ENCODE measurements at places on chromosomes 5 and 9.

- DNase-seq = no peak
These were observed 22.0 kb downstream of the SLC36A1 start for GRCh38 chr5:151469386-151469785.

DNA sequence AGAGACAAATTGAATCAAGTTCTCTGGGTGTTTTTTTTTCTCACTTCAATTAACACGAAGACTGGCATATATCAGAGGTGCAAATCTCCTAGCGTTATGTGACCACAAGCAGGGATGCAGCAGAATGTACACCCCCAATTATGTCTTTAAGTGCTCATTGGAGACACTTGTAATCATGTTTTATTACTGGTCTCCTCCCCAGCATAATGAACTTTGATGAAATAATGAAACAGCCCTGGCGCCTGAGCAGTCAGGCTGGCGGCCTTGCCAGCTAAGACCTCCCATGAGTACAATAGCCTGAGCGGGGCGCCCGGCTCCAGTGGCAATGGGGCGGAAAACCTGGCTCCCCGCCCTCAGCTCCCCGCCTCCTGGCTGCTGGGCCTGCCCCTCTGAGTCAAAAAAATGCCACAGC, 209.4 kb upstream of the MSX2 start:
- no peak for DNase-seq

GRCh38 chr9:13915131-13915530, 398.8 kb downstream of the NFIB start:
- no peak for DNase-seq

GRCh38 chr9:31153250-31153840, 1231.1 kb upstream of the ACO1 start:
- DNase-seq = no peak

GRCh38 chr5:59557572-59557971, 336.0 kb downstream of the PDE4D start:
- DNase-seq = no peak

GRCh38 chr5:1860021-1860610, 22.6 kb downstream of the IRX4 start:
- DNase-seq = no peak

- DNase-seq = no peak
These were observed 31.8 kb upstream of the NANS start for GRCh38 chr9:98024702-98025101.

GRCh38 chr9:127793093-127793708, 7.4 kb downstream of the CDK9 start:
- no peak for DNase-seq

DNA sequence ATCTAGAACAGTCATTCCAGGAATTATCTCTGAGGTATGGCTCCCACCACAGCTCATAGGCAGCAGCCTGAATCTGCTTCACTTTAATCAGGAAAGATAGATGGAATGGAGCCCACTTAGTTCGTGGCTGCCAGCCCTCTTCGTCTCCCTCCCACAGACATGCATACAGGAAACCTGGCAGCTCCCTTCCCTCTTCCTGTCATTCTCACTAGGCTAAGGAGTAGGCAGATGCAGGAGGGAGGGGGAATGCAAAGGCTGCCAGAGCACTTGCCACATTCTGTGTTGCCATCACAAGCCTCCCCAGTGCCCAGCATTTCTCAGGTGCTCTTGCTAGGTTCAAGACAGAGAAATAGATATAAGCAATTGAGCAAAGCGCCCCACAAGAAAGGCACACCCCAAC, 378.9 kb downstream of the ELAVL2 start:
- DNase-seq = no peak

GRCh38 chr5:149411738-149412519, 32.8 kb upstream of the IL17B start:
- DNase-seq = no peak

DNA sequence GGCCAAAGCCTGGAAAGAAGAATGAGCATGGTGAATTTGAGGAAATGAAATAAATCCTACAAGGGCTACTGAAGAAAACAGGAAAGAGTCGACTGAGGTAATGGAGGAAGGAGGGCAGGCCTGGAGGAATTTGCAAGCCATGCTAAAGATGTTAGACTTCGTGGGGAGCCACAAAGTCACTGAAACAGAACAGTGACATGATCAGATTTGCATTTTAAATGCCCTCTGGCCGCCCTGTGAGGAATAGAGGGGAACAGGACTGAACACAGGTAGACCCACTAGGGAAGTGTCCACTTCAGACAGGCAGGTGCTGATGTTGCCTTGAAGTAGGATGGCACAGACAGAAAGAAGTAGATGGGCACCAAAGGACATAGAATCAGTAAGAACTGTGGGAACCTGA, 42.8 kb upstream of the RLN1 start:
- no peak for DNase-seq

- DNase-seq = no peak
These were observed 58.9 kb downstream of the DOCK2 start for GRCh38 chr5:169695919-169696490.

GRCh38 chr5:159231167-159231566, 21.8 kb upstream of the RNF145 start:
- DNase-seq = no peak

- DNase-seq = no peak
These were observed 30.7 kb downstream of the DHX29 start for GRCh38 chr5:55276771-55277170.

- DNase-seq = no peak
These were observed 20.3 kb downstream of the CAMSAP1 start for GRCh38 chr9:135887021-135887507.

DNA sequence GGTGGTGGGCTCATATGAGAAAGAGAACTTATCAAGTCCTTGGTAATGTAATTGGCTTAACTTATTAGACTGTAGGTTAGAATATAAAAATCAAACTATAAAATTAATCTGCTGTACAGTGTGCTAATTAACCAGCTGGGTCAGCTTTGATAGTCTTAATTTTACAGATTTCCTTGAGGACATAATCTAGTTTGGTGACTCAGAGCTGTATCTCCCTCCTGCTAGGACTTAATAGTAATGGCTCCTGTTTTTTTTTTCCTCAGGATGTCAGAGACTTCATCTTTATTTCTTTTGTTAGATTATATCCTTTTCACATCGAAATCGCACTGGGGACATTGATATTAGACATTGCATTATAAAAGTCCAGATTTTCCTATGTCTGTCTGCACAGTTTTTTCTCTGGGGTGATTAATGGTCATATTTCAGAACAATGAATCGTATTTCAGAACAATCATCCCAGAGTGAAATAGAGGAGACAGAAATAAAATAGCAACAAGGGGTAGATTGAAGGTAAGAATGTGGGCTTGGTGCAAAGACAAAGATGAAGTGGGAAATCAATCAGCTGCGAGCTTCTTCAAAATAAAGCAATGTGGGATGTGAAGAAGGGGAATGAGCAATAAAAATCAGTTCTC, 346.4 kb upstream of the RIOK2 start:
- no peak for DNase-seq

DNA sequence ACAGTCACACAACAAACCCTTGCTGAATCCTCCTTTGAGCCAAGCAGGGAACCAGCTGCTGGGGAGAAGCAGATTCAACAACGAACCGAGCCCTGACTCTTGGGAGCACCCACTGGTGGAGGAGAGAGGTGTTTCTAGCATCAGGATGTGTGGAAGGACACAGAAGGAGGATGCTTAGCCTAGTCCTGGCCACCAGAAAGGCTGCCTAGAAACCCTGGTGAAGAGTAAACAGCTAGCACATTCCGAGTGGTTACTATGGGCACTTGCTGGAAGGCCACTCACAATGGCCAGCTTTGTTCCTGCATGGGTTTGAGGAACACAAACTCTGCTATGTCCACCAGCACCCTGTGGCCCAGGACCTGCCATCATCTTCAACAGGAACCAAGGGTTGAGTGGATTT, 1.8 kb downstream of the TIFAB start:
- DNase-seq = no peak

DNA sequence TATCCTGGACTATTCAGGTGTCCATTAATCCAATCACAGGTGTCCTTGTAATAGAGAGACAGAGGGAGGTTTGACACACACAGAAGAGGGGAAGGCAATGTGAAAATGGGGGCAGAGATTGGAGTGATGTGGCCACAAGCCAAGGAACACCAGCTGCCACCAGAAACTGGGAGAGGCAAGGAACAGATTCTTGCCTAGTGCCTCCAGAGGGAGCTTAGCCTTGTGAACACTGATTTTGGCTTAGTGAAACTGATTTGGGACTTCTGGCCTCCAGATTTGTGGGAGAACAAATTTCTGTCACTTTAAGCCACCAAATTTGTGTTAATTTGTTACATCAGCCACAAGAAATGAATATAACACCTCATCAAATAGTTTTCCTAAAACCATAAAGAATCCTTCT, 416.2 kb downstream of the ENC1 start:
- no peak for DNase-seq

DNA sequence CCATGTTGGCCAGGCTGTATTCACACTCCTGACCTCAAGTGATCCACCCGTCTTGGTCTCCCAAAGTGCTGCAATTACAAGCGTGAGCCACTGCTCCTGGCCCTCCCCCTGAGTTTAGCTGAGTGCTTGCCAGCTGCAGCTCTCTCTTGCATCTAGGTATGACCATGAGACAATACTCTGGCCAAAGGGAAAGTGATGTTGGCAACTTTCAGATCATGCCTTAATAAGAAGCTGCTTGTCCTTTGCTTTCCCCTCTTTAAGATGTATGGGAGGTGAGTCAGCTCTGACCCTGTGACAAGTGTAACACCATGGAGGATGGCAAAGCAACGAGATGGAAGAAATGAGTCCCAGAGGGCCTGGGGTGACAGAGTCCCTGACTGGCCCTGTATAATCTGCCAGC, 18.7 kb upstream of the DCAF12 start:
- no peak for DNase-seq

GRCh38 chr9:104091708-104092107, 2.4 kb upstream of the SMC2 start:
- DNase-seq = no peak

- DNase-seq = no peak
These were observed 182.4 kb downstream of the RGS3 start for GRCh38 chr9:113645978-113646253.

GRCh38 chr9:3971391-3972082, 328.3 kb downstream of the GLIS3 start:
- no peak for DNase-seq

GRCh38 chr9:79880626-79881025, 308.9 kb downstream of the TLE4 start:
- DNase-seq = no peak

GRCh38 chr5:79873187-79873586, 117.9 kb downstream of the MTX3 start:
- no peak for DNase-seq

- DNase-seq = no peak
These were observed 92.3 kb upstream of the COL5A1 start for GRCh38 chr9:134549336-134549735.

DNA sequence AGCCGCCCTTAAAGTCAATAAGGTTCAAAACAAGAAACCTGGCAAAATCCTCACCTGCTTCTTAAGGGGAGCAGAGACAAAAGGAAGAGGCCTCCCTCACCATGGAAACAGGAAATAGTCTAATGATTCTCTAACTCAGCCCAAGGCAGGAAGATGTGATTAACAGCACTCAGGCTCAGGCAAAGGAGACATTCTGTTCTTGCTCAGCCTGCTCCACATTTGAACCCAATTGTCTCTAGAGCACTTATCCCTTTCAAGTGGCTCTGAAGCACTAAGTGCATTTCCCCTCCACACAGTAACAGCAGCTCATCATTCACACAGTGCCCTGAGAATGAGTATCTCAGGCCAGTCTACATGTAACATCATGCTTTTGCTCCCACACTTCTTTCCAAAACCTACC, 72.3 kb downstream of the NIPSNAP3B start:
- DNase-seq = no peak

DNA sequence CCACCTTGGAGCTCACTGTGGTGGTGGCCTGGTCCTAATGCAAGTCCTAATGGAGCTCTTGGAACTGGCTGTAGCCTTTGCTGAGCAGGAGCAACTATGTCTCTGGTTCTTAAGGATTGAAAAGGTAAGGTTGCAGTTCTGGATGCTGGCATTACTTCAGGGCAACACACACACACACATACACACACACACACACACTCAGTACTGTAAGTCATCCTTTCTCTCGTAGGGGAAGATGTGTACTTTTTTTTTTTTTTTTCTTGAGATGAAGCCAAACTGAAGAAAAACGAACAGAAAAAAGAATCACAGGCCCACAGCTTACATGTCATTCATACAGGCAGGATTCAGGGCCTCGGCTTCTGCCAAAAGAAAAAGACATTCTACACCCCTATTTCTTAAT, 81.1 kb upstream of the RPS23 start:
- DNase-seq = no peak

DNA sequence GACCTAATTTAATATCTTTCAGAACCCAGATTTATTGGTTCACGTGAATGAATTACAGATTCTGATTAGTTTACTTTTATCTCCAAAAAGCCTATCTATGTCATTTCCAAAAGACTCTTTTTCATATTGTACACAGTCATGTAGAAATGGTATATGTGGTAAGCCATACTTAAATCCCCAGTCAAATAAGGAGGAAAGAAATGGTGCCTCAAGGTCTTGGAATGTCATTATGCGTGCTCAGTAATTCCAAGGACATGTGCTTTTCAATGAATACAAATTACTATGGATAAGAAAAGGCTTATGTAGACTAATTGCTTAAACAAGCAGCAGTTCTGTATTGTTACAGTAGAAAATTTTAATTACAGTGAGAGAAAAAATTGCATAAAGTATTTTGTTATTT, 64.1 kb upstream of the TYRP1 start:
- no peak for DNase-seq

- no peak for DNase-seq
These were observed 98.7 kb upstream of the SLC28A3 start for GRCh38 chr9:84439250-84439649.

GRCh38 chr5:16313761-16314160, 134.2 kb upstream of the MARCHF11 start:
- DNase-seq = no peak

DNA sequence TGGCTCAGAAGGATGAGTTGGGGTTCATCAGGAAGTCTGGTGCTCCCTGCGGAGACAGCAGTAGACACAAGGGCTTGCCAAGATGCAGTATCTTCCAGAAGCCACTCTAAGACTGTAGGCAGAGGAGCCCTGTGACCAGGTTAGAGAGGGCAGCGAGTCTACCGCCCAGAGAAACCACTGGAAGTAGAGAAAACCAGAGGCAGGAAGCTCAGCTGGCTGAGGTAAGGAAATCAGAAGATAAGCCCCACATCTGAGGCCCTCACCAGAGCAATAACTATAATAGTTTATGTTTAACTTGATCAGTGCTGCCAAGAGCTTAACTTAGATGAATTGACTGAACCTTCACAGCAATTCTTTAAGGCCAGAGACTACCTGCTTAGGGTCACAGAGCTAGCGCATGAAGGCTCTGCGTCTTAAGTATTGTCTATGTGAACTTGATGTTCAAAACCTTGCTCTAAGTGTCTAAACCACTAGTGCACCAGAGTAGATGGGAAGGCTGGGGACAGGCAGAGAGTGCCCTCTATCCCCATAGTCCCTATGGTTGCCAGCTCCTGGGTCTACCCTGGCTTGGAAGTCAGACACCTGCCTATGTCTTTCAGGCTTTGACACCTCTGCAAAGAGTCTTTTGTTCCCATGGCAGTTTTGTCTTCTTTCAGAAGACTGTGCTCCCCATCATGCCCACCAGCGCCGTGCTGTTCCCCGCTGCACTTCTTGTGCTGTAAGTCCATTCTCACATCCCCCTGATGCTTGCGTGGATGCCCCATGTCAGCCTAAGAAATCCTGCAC, 228.2 kb upstream of the KLF4 start:
- DNase-seq = no peak

GRCh38 chr5:77844623-77845323, 68.6 kb upstream of the TBCA start:
- DNase-seq = no peak
